DMS79 treated with DMSO at 0.1 percent for 48 hours (cell line): ENCODE measurements at places on chromosomes 7 and 10.

DNA sequence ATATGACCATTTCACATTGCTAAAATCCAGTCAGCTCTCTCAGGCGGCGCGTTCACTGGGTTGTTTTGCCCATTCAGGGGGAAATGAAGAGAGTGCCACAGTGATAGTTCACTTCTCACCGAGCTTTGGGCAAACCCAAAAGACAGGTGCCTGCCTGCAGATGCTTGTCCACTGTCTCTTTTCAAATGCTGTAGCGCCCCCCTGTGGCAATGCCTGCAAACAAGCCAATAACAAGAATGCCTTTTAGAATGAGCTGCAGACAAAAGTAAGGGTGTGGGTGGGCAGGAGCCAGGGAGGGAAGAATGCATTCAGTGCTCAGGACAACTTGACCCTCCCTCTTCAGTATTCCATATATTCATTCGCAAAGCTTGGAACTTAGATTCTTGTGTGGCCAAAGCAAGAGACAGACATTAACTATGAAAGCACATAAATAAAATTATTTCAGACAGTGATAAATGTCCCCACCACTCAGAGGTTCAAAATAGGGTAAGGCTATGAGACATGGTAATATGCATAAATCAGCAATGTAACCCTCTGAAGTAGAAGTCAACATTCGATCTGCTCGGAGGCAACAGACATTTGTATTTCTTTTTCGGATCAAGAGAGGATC, 86.9 kb downstream of the JAZF1 start:
- DNase-seq, result peak; percentile 65

GRCh38 chr7:28500138-28500537, 87.8 kb downstream of the CREB5 start:
- DNase-seq, result no peak

- peak; percentile 64 for DNase-seq
These were observed 11.0 kb upstream of the LFNG start for GRCh38 chr7:2508327-2509215.

GRCh38 chr7:129055294-129055816, 444 bp upstream of the TNPO3 start:
- DNase-seq, result no peak

- DNase-seq, result no peak
These were observed 363.9 kb downstream of the MALRD1 start for GRCh38 chr10:19412531-19412930.

GRCh38 chr7:149869867-149870266, 3.9 kb upstream of the ATP6V0E2 start:
- DNase-seq, result no peak

DNA sequence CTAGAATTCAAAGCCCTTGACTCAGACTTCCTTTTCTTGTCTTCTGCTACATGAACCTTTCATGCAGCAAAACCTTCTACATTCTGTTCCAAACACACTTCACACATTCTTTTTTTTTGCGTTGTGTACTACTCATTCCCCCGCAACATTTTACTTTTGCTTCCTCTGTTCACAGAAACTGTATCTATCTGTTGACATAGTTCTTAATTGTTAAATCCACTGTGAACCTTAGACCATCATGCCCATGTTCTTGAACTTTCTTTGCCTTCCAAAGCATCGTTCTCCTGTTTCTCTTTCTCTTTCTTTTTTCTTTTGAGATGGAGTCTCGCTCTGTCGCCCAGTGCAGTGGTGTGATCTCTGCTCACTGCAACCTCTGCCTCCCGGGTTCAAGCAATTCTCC, 14.2 kb downstream of the CCSER2 start:
- no peak for DNase-seq

DNA sequence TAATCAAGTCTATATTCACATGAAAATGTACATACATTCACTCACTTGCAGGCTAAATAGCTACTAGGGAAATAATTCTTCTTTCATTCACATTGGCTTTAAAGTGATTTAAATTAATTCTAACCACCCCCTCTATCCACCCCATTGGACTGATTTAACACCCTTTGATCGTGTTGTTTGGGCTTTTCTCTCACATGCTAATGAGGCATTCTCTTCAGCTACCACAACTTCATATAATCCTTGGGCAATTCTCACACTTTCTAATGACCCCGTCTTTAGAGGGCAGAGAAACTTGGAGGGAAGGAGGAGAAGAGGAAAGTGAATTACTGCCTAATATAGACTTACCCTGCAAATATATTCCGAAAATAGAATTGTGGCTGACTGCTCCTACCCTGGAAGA, 24.6 kb downstream of the GRM3 start:
- no peak for DNase-seq

- no peak for DNase-seq
These were observed 15.4 kb downstream of the NFE2L3 start for GRCh38 chr7:26167303-26167934.

- no peak for DNase-seq
These were observed 614 bp upstream of the ADAMTS14 start for GRCh38 chr10:70671619-70672164.

GRCh38 chr7:90404777-90405176, 1.5 kb downstream of the CLDN12 start:
- no peak for DNase-seq

- DNase-seq, result peak; percentile 10
These were observed 5.7 kb upstream of the GOT1 start for GRCh38 chr10:99435986-99436638.

- DNase-seq, result no peak
These were observed 8.8 kb upstream of the STMP1 start for GRCh38 chr7:135653340-135654080.

- no peak for DNase-seq
These were observed 1066.2 kb downstream of the LRMDA start for GRCh38 chr10:76497666-76498065.

- no peak for DNase-seq
These were observed 33.8 kb downstream of the JAKMIP3 start for GRCh38 chr10:132099389-132100090.

DNA sequence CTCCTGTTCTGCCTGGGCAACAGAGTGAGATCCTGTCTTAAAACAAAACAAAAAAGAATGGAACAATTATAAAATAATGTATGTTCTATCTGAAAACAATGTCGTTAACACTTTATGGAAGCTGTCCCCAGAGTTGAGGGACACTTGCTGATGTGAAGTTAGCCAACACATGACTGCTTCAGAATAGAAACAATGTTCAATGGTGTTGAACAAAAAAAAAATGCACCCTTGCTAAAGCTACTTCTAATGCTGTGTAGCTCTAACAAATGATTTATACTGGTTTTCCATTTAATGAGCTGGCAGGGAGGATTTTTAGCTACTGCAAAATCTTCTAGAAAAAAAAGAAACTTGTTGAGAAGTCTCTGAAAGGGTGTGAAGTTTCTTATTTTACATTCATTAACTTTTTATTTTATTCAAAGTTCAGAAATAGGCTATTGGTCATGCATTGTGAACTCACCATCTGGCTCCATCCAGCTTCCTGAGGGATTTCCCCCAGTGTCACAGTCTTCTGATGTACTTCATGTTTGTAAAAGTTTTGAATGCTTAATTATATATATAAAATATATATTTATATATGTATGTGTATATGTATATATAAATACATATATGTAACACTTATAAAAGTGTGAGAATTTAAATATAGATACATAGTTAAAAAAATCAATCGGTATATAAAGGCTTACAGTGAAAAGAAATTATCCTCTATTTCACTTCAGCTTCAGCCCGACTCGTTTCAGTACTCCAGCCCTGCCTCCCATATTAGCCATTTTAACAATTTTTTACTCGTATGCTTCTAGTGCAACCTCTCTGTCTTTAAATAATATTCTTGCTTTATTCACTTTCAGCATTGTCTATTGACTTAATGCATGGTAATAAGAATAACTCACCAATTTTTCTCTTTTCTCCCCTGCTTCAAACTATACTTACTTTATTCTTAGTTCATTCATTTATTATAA, 35.0 kb downstream of the HDAC9 start:
- DNase-seq, result no peak

- no peak for DNase-seq
These were observed 369.2 kb upstream of the NRP1 start for GRCh38 chr10:33703501-33704213.

DNA sequence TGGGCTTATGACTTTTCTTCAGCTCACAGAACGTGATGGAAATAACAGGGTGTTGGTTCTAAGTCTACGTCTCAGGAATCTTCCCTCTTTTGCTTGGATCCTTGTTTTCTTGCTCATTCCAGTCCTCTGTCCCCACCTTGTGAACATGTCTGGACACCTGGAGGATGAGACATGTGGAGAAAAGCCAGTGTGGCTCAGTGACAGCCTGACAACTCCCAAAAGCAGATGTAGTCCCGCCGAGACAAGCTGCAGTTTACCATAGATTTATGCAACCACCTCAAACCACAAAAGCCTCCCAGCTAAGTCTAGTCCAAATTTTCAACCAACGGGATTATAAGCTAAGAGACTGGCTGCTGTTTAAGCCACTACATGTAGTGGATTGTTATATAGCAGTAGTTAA, 476.1 kb downstream of the SH2D4B start:
- no peak for DNase-seq

GRCh38 chr7:54843841-54844355, 84.9 kb upstream of the SEC61G start:
- DNase-seq, result no peak

- DNase-seq, result no peak
These were observed 827.7 kb downstream of the SORCS3 start for GRCh38 chr10:105468759-105469158.

DNA sequence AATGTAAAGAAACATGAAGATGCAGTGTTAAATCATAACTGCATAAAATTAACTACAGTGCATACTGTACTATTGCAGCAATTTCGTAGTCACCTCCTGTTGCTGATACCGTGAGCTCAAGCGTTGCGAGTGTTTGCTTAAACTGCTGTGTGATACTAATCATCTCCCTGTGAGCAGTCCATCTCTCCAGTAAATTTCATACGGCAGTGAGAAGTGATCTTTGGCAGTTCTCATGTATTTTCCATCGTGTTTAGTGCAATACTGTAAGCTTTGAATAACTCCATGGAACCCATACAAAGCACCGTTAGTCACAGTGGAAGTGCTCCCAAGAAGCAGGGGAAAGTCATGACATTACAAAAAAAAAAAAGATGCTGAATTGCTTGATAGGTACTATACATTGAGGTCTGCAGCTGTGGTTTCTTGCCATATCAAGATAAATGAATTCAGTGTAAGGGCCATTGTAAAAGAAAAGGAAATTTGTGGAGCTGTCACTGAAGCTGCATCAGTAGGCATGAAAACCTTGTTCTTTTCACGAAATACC, 360.4 kb downstream of the EXOC4 start:
- DNase-seq, result no peak

DNA sequence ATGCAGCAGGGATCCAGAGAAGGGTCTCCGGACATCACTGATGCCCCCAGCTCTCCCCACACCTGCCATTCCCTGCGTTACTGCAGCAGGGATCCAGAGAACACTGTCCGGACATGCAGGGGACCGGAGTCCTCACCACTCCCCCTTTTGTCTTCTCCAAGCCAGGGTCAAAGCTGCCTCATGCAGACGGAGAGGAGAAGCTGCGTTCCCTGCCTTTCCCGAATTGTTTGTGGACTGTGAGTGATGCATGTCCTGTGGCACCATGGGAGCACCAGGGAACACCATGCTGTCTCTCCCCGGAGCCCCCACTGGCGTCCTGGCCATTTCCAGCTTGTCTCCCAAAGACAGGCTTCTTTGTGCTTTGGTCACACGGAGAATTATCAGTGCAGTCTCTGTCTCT, 599.7 kb downstream of the PTPRN2 start:
- DNase-seq, result no peak

- DNase-seq, result no peak
These were observed 349.0 kb downstream of the HPSE2 start for GRCh38 chr10:98886686-98887085.

GRCh38 chr10:121553511-121554264, 44.6 kb downstream of the FGFR2 start:
- DNase-seq, result peak; percentile 27

DNA sequence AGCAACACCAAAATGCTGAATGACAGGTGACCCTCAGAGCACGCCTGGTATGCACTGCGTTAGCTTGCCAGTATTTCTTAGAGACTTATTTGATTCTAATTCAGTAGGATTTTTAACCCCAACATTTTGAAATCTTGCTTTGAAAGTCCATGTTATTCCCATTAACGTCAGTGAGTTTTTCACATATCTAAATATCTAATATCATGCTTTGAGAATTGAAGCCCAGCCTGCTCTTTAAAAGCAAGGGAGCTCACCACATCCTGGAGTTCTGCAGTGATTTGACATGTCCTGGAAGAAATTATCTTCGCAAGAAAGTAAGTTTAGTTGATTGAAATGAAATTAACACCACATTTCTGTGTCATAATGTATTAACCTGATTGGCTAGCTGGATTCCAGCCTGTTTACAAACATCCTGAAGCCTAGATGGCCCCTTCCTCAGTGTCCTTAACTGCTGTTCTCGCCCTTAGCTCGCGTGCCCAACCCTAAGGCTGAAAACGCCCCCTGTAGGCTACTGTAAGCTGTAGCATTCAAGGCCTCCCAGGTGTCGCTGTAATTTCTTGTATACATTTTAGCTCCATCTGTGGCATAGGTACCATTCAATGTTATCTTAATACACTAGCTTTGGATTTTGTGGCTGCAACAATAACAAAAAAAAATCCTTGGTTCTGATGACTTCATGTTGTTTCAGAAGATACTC, 191.5 kb downstream of the MGMT start:
- DNase-seq, result no peak

DNA sequence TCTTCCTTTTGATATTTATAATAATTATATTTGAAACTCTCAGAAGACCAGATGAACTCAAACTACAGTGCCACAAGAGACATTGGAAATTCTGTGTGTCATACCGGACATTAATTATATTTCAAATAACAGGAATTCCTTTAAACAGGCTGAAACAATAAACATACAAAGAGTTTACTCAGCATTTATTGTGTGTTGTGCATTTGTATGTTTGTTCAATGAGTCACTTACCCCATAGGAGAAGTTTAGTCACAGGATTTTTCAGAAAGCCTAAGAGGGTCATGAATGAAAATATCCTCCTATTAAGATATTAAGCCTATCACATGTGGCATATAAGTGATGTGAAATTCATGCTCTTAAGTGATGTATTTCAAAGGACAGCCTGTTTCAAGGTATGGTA, 566.8 kb downstream of the CNTNAP2 start:
- no peak for DNase-seq

- DNase-seq, result no peak
These were observed 169.1 kb upstream of the MEOX2 start for GRCh38 chr7:15855525-15856109.

- no peak for DNase-seq
These were observed 31.0 kb upstream of the PFKP start for GRCh38 chr10:3036155-3037021.

- DNase-seq, result no peak
These were observed 64.0 kb downstream of the BBS9 start for GRCh38 chr7:33193308-33193864.

GRCh38 chr7:4655896-4656295, 26.2 kb upstream of the FOXK1 start:
- DNase-seq, result no peak

GRCh38 chr7:142025896-142026295, 30.2 kb downstream of the MGAM start:
- DNase-seq, result no peak

DNA sequence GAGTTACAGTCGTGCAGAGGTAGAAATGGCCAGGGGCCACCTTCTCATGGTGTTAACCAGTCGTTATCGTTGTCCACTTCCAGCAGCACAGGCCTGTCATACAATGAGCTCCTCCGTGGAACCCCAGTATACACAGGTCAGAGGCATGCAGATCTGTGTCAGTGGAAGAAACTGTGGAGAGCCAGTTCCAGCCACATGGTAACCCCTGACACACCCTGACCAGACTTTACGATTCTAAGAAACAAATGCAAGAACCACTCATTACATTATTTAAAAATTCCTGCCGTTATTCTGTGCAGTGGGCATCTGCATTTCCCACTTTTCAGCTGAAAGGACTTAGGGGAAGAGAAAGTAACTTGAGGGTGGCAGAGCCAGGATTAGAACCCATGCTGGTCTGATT, 23.5 kb upstream of the GJD4 start:
- DNase-seq, result no peak
